ENCODE measurements at places on chromosomes 3 and 15.

GRCh38 chr3:38268087-38268486 lies 2.5 kb downstream of the SLC22A13 start:
- DNase-seq, result no peak

- DNase-seq, result no peak
These were observed 25.8 kb upstream of the MFGE8 start for GRCh38 chr15:88938802-88939485.

DNA sequence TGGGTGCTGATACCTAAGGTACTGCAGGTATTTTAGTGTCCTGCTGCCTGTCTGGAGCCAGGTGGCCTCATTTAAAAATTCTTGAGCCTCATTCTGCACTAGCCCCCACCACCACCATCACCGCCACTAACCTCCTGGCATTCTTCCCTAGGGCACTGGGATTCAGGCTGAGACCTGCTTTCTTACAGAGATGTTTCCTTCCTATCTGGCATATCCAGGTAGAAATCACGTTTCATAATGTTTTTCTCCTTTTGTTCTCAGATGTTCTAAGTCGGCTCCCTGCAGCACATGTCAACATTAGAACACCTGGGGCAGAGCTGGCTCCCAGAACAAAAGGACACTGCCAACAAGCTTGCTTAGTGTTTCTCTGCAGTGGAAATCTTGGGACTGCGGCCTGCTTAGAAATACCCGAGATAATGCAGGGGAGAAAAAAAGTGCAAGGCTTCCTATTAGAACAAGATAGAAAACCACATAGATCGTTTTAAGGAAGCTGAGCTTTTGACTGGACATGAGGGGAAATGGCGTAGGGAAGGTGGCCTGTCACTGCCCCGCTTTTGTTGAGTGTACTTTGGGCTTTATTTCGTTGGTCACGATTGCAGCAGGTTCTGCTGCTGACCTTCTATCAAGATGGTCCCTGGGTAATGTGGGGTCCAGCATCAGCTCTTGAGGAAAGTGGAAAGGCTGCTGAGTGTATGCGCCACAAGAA lies 59.6 kb upstream of the PPARG start:
- no peak for DNase-seq

GRCh38 chr15:23983500-23984259 lies 296.6 kb upstream of the NDN start:
- DNase-seq, result no peak

DNA sequence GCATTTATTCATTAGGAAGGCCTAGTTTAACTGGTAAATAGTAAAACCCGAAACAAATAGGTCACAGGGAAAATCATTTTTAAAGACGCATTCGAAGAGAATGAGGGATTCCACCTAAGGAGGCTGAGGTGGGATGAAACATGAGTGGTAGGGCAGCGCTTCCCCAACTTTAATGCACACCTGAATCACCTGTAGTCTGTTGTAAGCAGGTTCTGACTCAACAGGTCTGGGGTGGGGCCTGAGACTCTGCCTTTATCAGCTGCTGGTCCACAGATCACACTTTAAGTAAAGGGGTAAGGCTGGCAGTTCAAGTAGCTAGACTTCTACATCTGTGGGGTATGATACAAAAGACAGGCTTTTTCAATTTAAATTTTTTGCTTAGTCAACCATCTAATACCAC lies 223.5 kb upstream of the UBE2E2 start:
- DNase-seq, result peak; percentile 32

GRCh38 chr15:58401991-58402649 lies 29.7 kb upstream of the LIPC start:
- peak; percentile 78 for DNase-seq

DNA sequence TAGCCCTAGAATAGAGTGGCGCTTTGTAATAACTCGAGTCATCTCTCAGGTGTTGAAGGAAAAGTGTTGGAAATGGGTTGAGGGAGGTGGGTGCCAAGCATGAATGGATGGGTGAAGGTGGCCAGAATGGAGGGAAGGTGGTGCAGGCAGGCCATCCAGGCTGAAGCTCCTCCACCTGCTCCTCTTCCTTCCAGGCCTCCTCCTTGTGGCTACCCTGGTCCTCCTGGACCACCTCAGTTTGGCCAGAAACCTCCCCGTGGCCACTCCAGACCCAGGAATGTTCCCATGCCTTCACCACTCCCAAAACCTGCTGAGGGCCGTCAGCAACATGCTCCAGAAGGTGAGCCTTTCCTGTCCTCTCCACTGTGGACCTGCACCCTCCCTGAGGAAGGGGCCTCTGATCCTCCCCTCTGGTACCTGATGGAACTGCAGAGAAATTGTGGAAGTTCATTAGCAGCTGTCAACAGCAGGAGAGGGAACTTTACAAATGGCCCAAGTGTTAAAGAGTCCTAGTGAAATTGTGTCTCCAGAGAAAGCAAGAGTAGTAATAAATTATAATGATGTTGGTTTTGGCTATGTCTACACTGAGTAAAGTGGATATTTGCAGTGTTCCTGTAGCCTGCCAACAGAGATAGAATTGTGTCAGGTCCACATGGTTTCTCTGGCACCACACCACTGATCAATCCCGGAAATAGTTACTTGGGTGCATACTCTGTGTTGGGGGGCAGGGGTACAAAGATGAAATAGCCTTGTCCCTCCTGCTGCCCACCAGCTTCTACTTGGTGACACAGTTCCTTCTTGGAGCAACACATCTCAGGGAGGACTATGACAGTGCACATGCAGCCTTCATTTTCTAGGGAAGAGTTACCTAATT lies 1.6 kb downstream of the IL12A start:
- no peak for DNase-seq

DNA sequence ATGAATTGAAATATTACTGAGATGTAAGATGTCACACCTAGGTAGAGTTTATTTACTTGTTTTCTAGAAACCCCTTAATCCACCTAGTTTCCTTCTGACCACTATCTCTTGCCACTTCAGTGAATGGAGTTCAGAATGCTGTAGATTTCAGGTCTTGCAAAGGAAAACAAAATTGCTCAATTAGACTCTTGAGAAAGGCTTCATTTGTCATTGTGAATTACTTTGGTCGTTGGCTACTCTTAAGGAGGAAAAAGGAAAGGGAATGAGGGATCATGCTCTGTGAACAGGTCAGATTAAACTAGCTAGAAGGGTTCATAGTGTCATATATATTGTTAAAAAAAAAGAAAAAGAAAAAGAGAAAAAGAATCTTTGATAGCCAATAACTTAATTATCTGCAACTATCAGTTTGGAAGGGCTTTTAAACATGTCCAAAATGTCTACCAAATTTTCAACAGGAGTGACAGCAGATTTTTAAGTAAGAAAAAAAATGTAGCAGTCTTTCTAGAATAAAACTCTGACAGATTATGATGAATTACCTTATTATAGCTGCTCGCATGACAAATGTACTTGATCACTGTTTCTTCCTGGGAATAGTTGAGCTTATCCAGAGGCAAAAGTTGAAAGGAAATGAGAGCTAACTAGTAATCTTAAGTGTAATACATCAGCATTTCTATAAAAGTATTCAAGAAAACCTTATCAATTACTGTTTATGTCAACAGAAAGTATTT lies 543.5 kb downstream of the CADM2 start:
- DNase-seq, result no peak

DNA sequence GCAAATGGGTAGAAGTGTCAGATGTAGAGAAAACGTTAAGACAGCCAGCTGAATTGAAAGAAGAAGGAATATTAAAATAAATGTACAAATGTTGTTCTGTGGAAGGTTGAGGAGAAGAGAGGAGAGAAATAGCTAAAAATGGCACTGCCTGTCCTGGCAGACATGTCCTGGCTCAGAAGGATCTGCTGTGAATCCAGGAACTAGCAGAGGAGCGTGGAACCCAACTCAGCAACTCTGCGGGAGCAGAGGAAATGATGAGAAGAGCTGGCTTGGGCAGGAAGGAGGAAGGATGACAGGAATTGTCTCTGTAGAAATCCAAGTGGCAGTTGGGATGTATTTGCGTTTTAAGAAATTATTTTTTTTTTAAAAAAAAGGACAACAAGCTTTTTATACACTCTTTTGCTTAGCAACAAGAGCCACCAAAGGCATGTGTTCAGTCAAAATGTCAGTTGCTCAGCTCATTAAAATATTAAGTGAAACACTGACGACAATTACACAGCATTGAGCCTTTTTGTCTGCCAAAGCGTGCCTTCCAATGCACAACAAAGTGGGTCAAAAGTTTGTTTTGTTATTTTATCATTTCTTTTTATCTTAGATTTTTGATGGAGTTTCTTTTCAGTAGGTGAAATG lies 16.1 kb downstream of the NANOGP8 start:
- no peak for DNase-seq

DNA sequence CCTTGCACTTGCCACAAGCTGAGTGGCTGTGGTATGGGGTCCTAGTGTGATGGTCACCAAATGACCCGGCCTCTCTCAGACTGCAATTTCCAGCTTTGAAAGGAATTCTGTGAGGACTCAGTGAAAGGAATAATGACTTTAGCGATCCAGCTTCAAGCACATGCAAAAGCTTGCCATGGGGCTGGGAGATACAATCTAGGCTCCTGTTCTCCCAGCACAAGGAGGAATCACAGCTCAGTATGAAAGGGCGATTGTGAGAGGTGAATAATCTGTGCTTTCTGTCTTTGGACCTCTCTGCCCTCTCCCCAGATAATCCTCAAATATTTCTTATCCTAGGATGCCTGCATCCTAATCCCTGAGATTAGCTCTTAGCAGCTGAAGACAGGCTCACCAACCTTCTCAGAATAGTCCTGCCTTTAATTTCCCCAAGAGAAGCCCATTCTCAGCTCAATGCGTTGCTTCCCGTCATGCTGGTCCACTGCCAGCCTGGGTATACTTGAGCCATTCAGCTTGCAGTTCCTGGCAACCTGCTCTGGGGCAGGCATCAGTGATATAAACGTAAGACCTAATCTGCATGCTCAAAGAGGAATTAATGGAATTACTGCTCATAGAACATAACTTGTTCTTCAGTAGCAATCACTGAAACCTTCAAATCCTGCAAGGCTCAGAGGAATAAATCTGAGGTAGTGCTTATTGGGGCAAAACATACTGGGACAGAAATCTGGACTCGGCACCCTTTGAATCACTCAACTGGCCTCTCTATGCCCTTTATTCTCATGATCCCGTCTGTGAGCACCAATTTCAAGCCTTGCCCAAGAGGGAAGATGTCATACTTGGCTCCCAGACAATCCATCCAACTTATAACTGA lies 15.1 kb downstream of the TLNRD1 start:
- no peak for DNase-seq

DNA sequence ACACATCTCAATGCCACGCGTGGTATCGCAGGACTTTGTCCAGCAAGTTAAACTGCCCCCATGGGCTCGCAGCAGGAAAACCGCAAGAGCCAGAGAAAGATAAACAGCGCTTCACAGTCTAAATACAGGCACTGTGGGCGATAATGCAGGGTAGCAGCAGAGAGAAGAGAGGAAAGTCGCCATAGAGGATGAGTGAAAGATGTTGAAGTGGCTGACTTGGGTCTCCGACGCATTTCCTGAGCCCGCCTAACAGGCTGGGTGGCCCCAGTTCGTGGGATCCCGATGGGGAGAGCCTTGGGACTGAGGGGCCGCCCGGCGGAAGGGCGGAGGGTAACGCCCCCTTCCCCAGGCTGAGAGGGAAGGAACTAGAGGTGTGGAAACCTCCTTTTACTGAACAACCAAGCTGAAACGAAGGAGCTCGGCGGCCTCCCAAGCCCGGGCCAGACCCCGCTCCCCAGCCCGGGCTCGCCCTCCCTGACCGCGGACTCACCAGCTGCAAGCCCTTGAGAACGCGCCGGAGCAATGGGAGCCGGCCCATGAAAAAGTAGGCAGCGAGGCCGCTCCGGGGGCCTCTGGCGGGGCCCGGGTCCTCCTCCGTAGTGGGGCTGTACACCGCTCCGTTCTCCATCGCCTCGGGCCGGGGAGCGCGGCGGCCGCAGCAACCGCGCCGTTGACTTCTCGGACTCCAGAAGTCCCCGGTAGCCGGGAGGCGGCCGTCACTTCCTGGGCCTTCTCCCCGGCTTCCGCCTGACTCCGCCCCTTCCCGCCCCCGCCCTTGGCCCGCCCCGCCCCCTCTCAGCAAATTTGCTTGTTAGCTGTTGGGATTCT lies at the start of gene CMTM6:
TSS of gene CMTM6 (minus strand) at position 735 of the 828 bp plus-strand sequence. CDS start at position 628, 107 bp downstream.
- DNase-seq, result peak; percentile 95

DNA sequence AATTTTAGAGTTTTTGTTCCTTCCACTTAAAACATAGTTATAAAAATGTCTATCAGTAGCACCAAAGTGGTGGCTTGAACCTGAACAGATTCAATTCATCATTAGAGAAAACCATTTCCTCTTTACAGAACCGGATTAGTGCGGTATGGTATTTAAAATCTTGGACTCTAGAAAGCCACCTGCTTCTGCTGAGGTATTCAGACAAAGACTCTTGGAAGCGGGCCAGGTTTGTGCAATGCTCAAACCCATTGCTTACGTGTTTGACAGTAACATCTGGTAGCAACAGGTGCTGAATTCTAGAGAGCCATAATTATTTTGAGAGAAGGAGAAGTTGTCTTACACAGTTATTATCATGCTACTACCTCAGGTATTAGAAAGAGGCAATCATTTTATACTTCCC lies 290.5 kb downstream of the NAALADL2 start:
- DNase-seq, result no peak

- DNase-seq, result no peak
These were observed 96.8 kb downstream of the ECT2 start for GRCh38 chr3:172847292-172847691.

- peak; percentile 83 for DNase-seq
These were observed at the start of gene CTDSPL for GRCh38 chr3:37861620-37862041. Gene CTDSPL (plus strand): TSS chr3:37861880. CDS start chr3:37862200, 320 bp downstream.

- DNase-seq, result peak; percentile 94
These were observed 4.7 kb upstream of the RNF13 start for GRCh38 chr3:149808209-149808829.

DNA sequence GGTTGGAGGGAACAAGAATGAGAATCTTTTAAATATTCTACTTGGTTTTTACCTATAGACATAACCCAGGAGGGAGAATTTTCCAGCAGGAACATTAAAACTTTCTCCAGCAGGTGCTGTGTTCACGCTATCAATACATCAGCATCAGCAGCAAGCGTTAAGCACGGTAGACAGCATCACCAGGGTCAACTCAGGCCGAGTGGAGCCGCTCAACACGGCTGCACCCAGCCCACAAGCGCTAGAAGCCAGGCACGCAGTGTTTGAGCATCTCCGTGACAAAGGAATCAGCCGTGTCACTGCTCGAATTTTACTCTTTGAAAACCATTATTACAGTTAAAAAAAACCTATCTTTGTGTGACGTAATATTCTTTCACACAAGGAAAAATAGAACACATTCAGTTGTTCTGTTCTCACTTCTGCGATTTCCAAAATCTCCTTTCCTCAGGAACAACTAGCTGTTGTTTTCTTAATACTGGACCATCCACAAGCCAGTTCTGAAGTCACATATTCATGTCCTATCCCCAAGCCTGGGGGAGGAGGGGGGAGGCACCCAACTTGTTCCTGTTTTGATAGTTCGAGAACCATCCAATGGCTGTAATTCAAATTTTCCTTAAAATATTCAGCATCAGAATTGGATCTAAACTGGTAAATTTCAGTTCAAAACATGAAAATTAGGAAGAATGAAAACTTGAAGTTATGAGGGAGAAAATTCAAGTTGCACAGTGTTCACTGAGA lies 77.9 kb downstream of the ADAMTS17 start:
- DNase-seq, result no peak

DNA sequence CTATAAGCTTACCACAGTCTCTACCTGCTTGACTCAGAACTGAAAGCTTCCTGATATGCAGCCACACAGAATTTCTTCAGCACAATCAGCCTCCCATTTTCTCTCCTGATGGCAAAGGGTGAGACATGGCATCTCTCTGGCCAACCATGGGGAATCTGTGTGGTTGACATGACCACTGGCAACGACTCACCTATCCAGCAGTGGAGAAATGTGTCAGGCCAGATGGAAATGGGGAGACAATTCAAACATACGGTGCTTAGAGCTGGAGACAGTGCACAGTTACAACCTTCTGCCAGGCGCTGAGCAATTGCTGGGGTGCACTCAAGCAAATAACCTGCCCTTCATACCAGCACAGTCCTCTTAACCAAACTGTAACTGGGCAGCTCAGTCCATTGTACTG lies 3.6 kb downstream of the ZNF385D start:
- DNase-seq, result no peak

Data from adipocyte (in vitro differentiated cells).